NT2/D1 (cell line): ENCODE measurements at places on chromosomes 1 and 21.

DNA sequence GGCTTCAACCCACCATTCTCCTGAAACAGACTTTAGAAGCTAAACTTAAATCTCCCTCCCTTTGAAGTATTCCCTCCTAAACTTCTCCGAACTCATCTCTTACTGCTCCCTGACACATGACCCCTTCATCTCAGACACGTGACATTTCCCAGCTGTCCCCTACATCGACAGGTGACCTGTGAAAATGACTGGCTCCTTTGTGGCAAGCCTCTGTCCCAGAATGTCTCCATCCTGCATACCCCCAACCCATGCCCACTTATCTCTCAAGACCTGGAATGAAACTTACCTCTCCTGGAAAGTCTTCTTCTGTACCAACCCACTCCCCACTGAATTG is 4.2 kb downstream of the FMOD start:
- DNase-seq, result no peak

GRCh38 chr1:210748796-210749195 is 385.2 kb downstream of the KCNH1 start:
- no peak for DNase-seq

GRCh38 chr21:29585462-29585861 is 286.7 kb downstream of the BACH1 start:
- no peak for DNase-seq

- DNase-seq, result no peak
These were observed 165.0 kb upstream of the IRF2BP2 start for GRCh38 chr1:234774971-234775370.

DNA sequence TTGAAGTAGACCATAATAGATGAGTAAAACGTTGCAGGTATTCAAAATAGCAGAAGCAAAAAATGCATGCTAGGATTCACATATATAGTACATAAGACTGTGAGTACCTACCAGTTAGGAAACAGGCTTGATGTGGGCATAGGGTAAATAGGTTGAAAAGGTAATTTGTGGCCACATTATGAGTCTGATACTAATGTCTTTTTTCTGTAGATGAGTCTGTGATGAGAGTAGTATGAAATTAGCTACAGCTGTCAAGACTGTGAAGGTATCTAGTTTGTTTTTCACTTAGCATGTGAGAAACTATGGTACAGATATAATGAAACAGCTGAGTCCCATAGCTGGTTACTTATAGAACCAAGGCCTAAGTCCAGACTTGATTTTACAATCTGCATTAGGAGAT is 12.4 kb upstream of the SPATA1 start:
- DNase-seq, result no peak

GRCh38 chr1:110736900-110737605 is 62.3 kb upstream of the KCNA3 start:
- no peak for DNase-seq

- DNase-seq, result no peak
These were observed 53.4 kb downstream of the UBR4 start for GRCh38 chr1:19156676-19157075.

- no peak for DNase-seq
These were observed 152.6 kb downstream of the ZNF281 start for GRCh38 chr1:200257235-200257634.

DNA sequence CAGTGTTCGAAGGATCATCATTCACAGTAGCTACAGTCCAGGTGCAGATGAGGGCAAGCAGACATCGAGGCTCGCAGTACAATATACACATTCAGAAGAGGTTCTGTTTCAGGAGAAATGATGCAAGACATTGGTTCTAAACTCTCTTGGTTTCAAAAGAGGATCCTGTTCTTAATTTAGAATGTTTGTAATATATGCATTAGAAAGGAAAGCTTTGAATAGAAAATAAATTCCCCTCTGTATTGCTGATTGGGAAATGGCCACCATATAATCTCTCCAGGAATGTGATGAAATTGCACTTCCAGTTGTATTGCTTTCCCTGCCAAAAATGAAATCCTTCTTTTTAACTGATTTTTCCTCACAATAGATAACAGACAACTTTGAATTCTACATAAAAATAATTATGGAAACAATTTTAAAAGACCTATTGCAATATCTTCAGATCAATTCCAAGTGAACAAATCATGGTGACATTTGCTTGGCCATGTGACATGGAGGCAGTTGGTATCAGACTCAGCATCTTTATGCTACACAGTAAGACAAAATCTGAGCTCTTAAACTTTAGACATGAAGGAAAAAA is 27.6 kb upstream of the SIPA1L2 start:
- DNase-seq, result no peak

DNA sequence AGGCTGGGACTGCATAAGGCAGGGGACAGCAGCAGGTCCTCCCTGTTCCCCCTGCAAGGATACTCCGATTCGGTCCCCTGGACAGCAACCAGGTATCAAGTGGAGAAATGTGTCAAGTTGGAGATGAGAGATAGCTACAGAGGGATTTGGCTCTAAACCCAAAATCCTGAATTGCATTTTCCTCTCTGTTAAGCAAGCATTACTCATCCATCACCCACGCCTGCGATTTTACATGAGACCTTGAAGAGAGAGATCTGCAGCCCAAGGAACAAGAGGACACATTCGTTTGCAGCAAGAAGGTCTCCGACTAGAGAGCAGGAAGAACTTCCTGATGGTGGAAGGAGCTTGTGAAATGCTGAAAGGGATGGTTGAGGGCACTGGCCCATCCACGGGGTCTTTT is 21.9 kb downstream of the SYT2 start:
- no peak for DNase-seq

- DNase-seq, result peak; percentile 79
These were observed at the start of gene CCDC28B for GRCh38 chr1:32200226-32201010. Gene CCDC28B (plus strand): TSS chr1:32200595. CDS start chr1:32201936, 1,341 bp downstream.

DNA sequence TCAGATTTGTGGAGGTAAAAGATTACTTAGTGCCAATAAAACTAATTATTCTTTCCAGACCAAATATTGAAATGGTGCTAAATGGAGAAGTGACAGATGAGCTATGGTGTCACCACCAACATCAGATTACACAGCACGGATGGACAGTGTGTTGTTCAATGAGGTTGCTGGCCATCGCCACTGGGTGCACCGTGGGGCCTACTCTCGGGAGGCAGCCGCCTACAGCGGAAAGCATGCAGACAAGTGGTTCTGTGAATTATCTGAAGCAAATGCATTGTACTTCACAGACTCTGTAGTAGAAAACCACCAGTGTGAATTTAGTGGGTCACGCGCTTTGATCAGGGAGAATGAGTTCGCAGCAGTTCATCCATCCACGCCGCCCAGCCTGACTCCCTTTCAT is 42.3 kb downstream of the GNG4 start:
- DNase-seq, result no peak

DNA sequence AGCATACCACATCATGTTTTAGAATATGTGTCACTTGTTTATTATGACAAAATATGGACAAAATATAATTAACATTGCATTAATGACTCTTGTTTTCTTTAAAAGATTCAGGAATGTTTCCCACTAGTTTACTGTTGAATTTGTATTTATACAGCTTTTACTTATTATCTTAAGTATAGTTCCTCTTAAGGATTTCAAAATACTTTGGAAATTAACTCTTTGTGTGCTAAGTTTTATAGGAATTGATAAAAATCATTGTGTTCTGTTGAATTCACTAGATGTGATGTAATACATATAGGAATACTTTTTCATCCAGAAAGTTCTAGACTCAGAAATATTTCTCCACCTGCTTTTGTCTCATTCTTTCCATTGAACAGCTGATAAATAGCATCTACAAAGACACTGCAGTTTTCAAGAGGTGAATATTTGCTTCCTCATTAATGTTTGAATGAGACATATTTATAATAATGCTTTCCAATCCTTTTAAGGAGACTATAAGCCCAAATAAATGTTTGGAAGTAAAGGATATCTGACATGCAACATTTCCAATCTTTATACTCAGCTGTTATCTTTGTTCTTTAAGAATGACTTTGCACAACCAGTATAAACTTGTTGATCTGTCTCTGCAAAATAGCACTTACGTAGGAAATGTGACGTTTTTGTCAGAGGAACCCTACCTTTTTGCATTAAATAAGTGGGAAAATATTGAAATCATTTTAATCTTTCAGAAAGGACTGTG is 38.4 kb upstream of the SAMSN1 start:
- no peak for DNase-seq

GRCh38 chr1:154575951-154576566 is 8.5 kb downstream of the CHRNB2 start:
- no peak for DNase-seq

GRCh38 chr21:20942523-20942922 is 55.7 kb upstream of the NCAM2 start:
- DNase-seq, result no peak

DNA sequence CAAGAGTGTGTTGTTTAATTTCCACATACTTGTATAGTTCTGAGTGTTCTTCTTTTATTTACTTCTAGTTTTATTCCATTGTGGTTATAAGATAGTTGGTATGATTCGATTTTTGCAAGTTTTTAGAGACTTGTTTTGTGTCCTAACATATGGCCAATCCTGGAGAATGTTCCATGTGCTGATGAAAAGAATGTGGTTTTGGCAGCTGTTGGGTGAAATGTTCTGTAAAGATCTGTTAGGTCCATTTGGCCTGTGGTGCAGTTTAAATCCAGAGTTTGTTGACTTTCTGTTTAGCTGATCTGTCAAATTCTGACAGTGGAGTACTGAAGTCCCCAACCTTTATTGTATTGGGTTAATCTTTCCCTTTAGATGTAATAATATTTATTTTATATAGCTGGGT is 19.5 kb upstream of the TIPRL start:
- DNase-seq, result no peak

DNA sequence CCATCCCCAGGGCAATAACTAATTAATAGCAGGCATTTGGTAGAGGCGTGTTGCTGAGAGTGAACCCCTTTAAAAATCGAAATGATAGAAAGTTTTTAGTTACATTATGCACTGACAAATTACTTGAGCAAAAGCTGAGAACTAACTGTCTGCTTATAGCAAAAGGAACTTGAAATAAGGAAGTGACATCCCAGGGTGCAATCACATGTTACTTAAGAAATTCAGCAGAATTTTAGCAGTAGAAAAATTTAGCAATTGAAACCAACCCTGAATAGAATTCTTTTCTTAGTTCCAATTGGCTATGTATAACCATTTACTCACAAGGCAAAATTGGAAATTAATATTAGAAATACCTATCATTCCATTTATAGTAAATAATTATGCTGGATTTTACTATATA is 139.5 kb upstream of the SAMSN1 start:
- DNase-seq, result no peak

GRCh38 chr1:203112475-203112874 is 15.1 kb upstream of the ADORA1 start:
- DNase-seq, result no peak

DNA sequence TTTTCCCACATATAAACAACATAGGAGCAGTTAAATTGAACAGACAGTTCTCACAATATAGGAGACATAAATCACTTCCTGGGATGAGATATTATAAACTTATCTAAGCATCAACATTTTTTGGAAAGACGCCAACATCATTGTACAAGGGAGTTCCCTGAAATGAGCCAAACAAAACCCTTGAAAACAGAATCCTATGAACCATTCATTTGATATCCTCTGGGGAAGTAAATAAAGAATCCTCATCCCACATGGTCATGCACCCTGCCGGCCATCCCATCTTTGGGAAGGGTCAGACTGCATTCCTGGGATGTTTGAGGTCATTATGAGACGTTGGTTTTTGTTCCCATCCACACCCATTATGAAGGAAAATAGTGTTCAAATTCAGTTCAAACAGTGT is 111.8 kb upstream of the USP25 start:
- DNase-seq, result no peak

GRCh38 chr1:12495725-12496124 is 122.3 kb downstream of the DHRS3 start:
- DNase-seq, result no peak

- DNase-seq, result no peak
These were observed 98.0 kb downstream of the DENND1B start for GRCh38 chr1:197677313-197677712.

- DNase-seq, result peak; percentile 87
These were observed at the start of gene LMNA for GRCh38 chr1:156114101-156114918. Gene LMNA (plus strand): TSS chr1:156114711. CDS start chr1:156114919, 208 bp downstream.

- DNase-seq, result no peak
These were observed 1943.0 kb downstream of the MRPL39 start for GRCh38 chr21:23664193-23664694.

- no peak for DNase-seq
These were observed 159.8 kb upstream of the ZRANB2 start for GRCh38 chr1:71240656-71241055.

GRCh38 chr1:26102119-26102518 is 9.5 kb upstream of the PDIK1L start:
- DNase-seq, result no peak

GRCh38 chr1:242788771-242789170 is 264.3 kb upstream of the PLD5 start:
- DNase-seq, result no peak

DNA sequence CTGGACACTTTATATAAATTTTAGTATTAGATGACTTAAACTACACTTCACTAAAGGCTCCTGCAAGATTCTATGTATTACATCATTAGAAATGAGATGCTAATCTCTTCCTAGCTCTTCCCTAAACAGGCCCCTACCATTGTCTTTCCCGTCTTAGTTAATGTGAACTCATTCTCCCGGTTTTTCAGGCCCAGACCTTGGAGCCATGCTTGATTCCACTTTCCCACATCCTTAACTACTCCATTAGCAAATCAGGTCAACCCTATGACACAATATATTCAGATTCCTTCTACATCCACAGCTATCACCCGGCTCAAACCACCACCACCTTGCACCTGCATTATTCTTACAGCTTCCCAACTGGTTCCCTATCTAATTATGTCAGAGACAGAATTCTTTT is 73.3 kb downstream of the NVL start:
- peak; percentile 65 for DNase-seq

- no peak for DNase-seq
These were observed 67.8 kb upstream of the IPO9 start for GRCh38 chr1:201761178-201761577.
